ENCODE measurements at places on chromosomes 13 and 19. TPM values are rescaled to one million over a fixed set of nuclear protein-coding genes. Genes with fewer than 3 reads are reported as not detected.

Gene MUC16
- polyA plus RNA-seq, result not detected

Gene FXYD3
- 72.7 TPM for polyA plus RNA-seq

Gene TSKS
- 0.28 TPM for polyA plus RNA-seq

Gene ZNF99
- polyA plus RNA-seq, result not detected

Gene PLPP2
- polyA plus RNA-seq, result 90.8 TPM

Gene WDR88
- polyA plus RNA-seq, result not detected

Gene VSIG10L
- 1.4 TPM for polyA plus RNA-seq

Gene ZNF578
- 2.9 TPM for polyA plus RNA-seq

Gene ERICH4
- polyA plus RNA-seq, result 154 TPM

Gene SOX1
- 0.03 TPM for polyA plus RNA-seq

- DNase-seq, result no peak
Observed at GRCh38 chr19:4278419-4279266, at the start of gene SHD. Gene SHD (plus strand): TSS chr19:4279266. CDS start chr19:4280064, 798 bp downstream.

DNA sequence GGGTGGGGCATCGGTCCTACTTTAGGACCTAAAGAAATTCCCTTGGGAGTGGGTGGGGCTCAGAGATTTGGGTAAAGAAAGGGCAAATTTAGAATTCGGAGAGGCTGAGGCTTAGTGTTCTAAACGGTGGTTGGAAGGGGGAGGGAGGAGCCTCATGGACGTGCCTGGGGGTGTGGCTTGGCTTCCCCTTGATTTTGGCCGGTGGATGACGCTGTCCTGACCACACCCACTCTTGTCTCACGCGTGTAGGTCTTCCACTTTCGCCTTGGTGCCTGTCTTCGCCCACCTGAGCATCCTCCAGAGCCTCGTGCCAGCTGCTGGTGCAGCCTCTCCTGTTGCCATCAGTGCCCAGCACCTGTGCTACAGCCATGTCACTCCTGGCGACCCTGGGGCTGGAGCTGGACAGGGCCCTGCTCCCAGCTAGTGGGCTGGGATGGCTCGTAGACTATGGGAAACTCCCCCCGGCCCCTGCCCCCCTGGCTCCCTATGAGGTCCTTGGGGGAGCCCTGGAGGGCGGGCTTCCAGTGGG is 1.2 kb upstream of the NUP62 start:
- no peak for DNase-seq

DNA sequence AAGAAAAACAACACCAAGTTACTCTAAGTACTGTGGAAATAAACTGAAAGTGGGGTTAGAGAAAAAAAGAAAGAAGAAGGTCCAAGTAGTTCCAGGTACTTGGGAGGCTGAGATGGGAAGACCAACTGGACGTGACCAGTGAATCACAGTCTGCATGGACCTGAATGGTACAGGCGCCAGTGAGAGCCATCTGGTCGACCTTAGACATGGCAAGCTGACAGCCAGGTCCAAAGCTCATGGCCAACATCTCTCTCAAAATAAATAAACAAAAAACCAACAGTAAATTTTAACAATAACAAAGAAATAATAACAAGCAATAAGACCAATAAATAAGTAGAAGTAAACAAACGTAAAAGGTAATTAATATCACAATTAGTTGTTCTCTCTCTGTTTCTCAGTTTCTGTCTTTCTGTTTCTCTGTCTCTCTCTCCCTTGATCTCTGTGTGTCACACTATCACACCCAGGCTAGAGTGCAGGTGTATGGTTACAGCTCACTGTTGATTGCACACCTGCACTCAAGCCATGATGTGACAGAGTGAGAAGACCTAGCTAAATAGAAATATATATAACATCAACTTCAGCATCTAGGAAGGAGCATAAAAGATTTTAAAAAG is 31.6 kb upstream of the ZNF724 start:
- no peak for DNase-seq

DNA sequence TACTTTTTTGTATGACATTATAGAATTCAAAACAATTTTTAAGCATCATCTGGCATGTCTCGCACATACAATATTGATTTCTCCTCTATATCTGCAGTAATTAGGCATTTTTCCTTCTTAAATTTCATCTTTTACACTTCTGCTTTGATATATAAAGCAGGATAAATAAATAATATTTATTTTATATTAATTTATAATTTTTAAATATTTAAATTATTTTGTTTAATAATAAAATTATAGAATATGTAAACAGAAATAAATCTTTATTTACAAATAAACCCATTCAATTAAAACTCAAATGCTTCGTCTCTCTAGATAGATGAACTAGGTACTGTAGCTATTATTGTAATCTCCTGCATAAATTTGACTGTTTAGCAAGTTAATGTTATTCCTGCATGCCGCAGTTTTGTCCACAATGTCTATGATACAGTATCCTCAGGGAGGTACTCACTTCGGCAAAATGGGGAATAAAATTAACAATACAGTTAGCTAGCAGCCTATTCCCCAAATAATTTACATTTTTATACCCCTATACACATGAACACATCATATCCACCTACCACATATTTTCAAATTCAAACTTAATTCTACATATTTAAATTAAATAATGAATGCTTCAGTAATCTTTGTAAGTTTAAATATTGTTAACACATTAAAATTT is 473.6 kb upstream of the SLC10A2 start:
- DNase-seq, result no peak

- no peak for DNase-seq
Observed at GRCh38 chr19:32200312-32201038, 144.9 kb upstream of the ZNF507 start.

DNA sequence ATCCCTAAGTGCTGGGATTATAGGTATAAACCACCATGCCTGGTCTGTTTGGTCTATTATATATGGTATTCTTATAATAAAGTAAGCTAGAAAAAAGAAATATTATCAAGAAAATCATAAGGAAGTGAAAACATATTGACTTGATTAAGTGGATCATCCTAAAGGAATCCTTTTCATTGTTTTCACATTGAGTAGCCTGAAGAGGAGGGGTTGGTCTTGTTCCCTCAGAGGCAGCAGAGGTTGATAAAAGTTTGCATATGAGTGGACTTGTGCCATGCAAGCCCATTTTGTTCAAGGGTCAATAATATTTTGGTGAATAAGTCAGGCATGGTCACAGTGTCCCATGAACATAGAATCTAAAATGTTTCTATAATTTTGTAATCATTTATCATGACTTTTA is 52.7 kb downstream of the ZNF627 start:
- no peak for DNase-seq

- DNase-seq, result peak; percentile 14
Observed at GRCh38 chr19:47315125-47315821, 5.6 kb downstream of the C5AR1 start.

DNA sequence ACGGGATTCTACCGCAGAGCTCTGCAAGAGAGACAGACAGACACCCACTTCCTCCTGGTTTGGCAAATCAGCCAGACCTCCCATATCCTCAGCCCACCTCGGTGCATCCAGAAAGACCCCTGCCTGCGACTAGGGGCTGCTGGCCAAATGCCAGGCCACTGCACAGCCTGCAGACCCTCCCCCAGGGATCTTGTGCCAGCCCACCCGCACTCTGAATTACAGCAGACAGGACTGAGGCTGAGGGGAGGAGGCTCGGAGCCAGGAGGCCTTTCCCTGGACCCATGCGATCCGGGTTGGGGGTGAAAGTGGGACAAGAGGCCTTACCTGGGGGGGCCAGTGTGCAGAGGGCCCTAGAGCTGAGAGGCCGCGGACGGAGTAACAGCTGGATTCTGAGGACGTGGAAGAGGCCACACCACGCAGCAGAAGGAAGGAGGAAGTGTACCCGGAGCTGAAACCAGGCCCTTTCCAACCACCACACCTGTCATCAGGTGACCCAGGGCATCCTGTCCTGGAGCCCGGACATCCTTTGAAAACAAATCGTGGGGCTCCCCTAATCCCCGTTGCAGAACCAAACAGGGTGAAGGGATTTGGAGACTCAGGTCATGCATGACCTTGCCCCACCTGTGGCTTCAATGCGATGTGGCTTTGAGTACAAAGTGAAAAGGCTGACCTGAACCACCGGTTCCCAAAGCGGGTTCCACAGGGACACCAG is 993 bp downstream of the FUT6 start:
- no peak for DNase-seq

DNA sequence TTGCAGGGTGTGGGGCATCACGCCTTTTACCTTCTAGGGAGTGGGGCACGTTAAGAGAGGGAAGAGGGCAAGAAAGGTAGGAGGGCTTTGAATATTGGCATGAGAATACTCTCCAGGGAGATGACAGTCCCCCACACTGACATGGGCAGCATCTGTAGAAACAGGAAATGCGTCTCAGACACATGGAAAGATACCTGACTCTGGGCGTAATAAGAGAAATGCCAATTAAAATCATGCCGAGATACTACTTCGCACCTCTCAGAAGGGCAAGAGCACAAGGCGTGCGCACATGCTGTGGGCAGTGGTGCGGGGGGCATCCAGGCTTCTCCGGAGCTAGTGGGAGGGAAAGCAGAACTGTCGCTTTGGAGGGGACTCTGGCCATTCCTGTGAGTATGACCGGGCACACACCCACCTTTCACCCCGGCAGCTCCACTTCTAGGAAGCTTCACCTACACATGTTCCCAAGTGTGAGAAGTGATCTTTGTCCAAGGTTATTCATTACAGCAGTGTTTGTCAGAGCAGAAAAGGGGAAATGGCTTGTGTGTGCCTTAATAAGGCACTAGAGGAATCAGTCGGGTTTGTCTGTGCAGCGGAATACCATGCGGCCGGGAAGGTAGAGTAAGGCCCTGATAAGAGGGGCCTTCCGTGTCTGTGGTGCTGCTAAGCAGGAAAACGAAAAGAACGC is 99.5 kb downstream of the SIPA1L3 start:
- peak; percentile 73 for DNase-seq

GRCh38 chr19:608155-609003 is 18.7 kb downstream of the HCN2 start:
- no peak for DNase-seq

DNA sequence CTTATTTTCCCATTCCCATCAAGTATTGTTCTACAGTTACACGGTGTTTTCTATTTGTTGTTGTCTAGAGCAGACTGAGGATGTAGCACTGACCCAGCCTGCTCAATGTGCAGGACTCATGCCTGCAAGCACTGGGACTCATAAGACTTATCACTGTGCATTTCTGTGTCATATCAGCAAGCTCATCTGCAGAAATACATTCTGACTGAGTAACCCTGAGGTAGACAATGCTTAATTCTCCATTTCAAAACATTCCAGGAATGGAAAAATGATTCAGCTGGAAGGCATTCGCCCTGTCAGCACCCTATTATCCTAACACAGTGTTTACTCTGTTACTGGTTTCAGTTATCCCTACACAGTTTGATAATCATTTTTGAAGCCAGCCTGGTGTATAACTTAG is 2506.4 kb downstream of the PCDH9 start:
- DNase-seq, result peak; percentile 11

DNA sequence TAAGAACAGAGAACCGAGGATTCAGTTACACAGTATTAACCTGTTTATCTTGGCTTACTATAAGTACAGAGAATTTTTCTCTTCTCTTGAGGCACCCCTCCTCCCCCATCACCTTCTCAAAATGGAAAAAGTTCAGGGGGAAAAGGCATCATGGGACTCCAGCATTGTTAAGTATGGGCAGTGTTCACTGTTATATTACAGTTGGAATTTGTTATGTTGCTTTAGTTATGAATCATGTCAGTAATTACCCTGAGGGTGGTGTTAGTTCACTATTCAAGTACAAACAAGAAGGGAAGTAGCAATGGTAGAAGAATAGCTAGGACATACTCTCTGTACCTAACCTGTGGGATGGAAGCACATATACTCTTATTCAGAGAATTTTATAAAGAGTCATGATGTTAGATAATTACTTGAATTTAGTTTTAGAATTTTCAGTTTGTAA is 12.0 kb downstream of the LPAR6 start:
- peak; percentile 51 for DNase-seq

DNA sequence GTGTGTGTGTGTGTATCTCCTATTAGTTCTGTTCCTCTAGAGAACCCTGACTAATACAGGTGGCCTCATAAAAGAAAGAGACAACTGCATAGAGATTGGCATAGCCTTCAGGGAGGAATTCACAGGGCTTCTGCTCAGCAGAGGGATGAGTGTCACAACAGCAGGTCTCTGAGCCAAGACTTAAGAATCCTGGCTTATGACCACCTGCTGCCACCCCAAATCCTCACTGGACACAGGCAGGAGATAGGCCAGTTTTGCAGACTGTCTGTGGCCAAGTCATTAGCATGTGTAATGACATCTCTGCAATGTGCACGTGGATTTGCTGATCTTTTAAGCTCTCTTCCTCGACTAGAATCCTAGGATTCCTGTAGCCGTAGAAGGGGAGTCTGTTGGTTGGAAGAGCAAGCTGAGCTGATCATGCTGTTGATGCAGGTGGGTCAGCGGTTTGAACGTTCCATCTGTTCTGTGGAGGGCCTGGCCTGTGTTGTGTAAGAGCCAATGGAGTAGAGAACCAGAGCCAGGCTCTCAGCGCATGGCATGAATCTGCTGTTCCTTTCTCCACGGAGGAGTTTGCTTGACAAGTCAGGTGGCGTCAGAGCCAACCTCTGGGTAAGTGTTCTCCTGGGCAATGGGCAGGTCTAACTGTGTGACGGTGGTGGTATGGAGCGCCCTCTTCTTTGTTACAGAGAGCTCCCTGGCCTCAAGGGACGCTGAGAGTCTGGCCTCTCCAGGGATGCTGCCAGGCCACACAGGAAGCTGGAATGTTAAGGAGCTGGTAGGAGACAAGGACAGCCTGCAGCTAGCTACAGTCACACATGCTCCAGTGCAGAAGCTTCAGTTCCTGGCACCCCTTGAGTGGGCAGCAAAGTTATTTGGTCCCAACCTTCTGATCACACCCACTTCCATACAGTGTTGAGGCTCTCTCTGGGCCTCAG is 503.1 kb downstream of the FOXO1 start:
- DNase-seq, result no peak

DNA sequence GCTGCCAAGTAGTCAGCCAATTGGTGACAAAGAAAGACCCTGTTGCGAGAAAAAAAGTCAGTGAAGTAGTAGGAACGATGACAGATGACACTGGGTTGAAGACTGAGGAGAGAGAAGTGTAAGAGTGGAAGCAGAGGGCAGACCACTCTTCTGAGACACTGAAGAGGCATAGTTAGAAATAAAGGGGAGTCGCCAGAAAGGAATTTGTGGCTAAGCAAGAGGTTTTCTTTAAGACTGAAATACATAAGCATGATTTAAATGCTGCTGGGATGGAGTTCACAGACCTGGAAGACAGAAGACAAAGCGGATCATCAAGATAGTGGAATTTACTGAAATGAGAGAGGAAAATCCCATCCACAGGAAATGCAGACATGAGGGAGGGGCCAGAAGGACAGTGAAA is 56.2 kb upstream of the USPL1 start:
- no peak for DNase-seq

GRCh38 chr19:42078538-42079275 is 2.7 kb downstream of the ZNF574 start:
- no peak for DNase-seq

GRCh38 chr19:3175781-3176714 is 2.5 kb upstream of the S1PR4 start:
- peak; percentile 82 for DNase-seq

DNA sequence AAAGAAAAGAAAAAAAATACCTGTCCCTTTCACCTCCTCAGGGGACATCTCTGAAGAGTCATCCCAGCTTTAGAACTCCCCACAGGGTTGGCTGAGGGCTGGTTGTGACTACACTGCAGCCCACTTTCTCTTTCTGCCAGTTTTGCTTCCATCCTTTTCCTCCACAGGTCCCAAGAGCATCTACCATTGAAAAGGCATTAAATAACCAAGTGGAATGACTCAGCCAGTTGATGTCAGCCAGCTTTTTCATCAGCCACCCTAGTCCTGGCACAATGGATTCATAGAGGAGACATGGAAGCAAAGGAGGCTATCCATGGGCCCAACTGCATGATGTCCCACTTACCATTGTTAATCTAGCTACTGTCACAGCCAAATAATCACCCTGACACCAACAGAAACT is 9.2 kb upstream of the RCBTB1 start:
- no peak for DNase-seq

Data from small intestine (tissue), 16 donors.